Hepatocyte (in vitro differentiated cells): ENCODE measurements at places on chromosomes 16 and 17. TPM values are rescaled to one million over a fixed set of nuclear protein-coding genes. Genes with fewer than 3 reads are reported as not detected.

GRCh38 chr17:60303406-60304099 is 88.4 kb downstream of the USP32 start:
- H3K4me1 ChIP-seq: no peaks in the 10 kb centered on the region
- no peaks in the 10 kb centered on the region for H3K27me3 ChIP-seq
- H3K36me3 ChIP-seq: no peaks in the 10 kb centered on the region
- DNase-seq: no peak

DNA sequence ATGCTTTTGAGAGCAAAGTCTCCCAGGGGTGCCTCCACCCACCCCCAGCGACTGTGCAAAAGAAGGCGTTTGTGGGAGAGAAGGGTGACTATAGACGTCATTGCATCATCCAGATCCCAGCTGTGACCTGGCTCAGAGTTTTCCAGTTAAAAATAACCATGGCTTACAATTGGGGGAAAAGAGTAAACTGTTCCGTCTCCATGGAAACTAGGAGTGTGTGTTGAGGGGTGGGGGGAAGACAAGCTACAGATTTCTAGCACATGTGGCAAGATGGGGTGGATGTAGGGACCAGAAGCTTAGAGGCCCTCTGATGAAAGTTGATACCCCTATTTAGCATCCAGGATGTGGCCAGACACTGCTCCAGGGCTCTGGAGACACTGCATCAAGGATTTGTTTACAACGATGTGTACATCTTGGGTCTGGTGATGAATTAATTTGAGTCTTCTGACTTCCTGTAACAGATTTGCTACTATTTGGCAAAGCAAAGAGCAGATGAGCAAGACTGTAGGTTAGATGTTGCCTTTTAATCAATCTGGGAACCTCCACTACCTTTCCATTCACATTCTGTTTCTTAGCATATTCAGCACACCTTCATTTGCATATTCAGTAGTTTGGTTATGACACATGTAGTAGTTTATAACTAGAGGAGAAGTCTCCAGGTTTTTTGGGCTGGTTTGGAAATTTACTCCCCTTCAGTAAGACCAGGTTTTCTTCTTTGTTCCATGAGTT is 6.2 kb upstream of the DUSP14 start:
- H3K4me1 ChIP-seq: peaks cover 22% of the 10 kb centered on the region
- DNase-seq: peak; percentile 71
- H3K27me3 ChIP-seq: no peaks in the 10 kb centered on the region
- no peak overlapping the region for H3K4me3 ChIP-seq

SDR42E2 gene
- total RNA-seq: not detected in 2 replicates

ZP2 gene
- 0.20 TPM in 1 of 2 replicates, not detected in the other for total RNA-seq

KRTAP9-4 gene
- not detected in 2 replicates for total RNA-seq
